NCI-H460 (cell line): ENCODE measurements at places on chromosomes 6 and 20.

DNA sequence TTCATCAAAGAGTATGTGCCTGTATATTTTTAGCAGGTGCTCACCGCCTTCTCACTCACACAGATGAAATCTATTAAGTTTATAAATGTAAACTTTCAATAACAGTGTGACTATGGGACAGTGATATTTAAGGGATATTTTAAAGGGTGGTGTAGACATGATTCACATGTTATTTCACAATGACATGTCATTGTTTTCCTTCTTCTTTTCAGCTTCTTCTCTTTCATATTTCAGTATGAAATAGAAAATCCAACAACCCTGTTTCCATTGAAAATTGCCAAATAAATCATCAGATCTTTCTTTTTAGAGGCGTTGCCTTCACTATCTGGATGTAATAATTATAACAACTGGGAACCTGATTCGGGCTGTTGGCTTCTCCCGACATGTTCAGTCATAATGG is 54.8 kb downstream of the PFDN4 start:
- DNase-seq, result no peak

GRCh38 chr6:100203400-100203799 is 209.4 kb upstream of the MCHR2 start:
- DNase-seq, result peak; percentile 29

DNA sequence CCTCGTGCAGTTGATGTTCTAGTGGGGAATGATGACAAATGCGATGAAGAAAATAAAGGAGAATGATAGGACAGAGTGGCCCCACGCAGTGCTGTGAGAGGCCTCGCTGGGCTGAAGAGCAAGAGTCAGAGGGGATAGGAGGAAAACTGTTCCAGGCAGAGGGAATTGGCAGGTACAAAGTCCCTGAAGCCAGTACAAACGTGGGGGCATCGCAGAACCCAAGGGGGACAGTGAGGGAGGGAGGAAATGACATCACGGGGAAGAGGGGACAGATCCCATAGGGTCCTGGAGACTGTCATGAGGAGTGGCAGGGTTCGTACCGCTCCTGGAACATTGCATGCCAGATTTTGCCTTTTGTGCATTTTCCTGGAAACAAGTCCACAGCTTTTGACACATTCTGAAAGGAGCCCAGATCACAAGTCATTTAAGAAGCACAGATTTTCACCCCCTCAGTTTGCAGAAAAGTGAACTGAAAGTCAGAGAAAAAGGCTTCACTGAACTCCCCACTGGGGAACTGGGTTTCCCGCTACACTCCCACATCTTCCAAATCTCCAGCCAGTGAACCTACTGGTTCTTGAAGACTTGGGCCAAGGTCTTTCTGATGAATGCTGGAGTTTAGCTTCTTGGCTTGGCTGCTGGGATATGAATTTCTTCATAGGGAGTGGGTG is 77.0 kb downstream of the SULF2 start:
- no peak for DNase-seq

DNA sequence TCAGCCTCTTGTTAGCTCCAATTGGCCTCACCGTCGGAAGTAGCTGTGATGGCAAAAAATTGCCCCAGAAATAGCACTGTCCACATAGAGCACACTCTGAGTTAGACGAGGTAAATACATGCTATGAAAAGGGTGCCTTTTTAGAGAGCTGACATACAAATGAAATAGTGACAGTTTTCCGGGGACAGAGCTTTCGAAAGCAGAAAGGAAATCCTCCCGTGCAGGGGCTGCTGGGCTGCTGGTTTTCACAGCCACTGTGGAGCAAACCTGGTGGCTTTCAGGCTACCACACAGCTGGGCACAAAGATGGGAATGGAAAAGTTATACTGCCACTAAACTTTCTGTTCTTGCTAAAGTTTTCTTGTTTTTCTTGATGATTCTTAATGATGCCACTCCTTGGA is 8.3 kb downstream of the SLPI start:
- no peak for DNase-seq

GRCh38 chr6:6091608-6092002 is 84.9 kb upstream of the NRN1 start:
- no peak for DNase-seq

DNA sequence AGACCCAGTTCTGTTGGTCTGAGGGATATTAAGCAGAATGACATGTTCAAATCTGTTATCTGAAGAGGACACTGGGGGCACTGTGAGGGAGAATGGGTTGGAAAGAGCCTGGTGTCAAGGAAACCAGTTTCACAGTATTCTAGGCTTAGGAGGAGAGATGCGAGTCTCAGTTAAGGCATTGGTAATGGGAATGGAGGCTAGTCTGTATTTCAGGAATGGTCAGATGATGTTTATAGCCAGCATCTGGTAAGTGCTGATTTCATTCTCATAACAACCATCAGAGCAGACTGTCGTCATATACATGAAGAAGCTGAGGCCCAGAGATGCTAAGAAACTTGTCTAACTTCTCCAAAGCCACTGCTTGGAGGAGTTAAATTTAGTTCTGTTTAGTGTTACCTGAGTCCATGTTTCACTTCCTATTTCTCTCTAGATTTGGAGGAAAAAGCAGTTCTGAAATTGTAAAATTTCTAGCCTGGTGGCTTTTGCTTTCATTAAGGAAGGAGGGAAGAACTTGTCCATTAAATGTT is 242.0 kb downstream of the ARID1B start:
- no peak for DNase-seq

GRCh38 chr20:23142162-23143050 is 56.3 kb upstream of the CD93 start:
- no peak for DNase-seq

- DNase-seq, result no peak
Measured at GRCh38 chr6:10215326-10216110, 199.4 kb downstream of the TFAP2A start.

DNA sequence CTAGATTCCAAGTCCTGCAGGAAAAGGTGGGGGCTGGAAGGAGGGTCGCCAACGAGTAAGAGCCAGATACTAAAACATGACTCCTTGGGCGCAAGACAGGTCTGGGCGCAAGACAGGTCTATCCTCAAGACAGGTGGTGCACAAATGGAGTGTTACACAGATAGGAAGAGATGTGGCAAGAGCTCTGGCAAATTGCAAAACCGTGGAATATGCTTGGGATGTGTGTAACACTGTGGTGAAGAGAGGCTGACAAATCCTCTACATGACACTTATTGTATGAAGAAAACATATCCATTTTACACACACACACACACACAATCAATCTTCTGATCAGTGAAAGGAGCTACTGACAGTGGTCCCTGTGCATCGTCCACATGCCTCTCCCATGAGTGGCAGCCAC is 77.6 kb downstream of the TBC1D7 start:
- no peak for DNase-seq

GRCh38 chr20:46520976-46521579 is 7.7 kb upstream of the ZNF334 start:
- peak; percentile 35 for DNase-seq

GRCh38 chr6:77217896-77218295 is 245.4 kb downstream of the HTR1B start:
- no peak for DNase-seq

DNA sequence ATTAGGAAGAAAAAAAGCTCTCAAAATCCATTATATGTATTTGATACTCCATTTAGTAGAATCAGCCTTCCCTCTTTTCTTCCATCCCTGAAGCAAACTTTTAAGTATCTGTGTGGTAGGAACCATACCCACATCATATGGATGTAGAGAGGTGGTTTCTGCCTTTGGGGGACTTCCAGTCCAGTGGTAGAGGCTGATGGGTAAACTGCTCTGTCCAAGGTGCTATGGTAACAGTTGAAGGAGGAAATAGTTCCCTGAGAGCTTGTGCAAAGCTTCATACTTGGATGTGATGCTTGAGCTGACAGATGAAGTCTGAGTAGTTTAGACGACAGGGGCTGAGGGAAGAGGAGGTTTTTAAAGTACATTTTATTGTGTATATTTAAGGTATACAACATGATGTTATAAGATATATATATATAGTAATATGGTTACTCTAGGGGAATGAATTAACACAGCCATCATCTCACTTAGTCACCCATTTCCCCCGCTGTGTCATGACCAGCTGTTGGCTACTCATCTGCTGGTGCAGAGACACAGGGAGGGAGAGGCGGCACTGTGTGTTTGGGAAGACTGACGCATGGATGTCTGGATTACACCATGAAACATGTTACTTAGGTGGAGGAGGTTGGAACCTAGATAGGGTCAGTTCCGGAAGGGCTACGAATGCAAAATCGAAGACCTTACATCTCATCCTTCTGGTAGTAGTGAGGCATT is 185.2 kb downstream of the FARS2 start:
- DNase-seq, result no peak

- DNase-seq, result no peak
Measured at GRCh38 chr20:51442602-51443001, 99.9 kb downstream of the NFATC2 start.

DNA sequence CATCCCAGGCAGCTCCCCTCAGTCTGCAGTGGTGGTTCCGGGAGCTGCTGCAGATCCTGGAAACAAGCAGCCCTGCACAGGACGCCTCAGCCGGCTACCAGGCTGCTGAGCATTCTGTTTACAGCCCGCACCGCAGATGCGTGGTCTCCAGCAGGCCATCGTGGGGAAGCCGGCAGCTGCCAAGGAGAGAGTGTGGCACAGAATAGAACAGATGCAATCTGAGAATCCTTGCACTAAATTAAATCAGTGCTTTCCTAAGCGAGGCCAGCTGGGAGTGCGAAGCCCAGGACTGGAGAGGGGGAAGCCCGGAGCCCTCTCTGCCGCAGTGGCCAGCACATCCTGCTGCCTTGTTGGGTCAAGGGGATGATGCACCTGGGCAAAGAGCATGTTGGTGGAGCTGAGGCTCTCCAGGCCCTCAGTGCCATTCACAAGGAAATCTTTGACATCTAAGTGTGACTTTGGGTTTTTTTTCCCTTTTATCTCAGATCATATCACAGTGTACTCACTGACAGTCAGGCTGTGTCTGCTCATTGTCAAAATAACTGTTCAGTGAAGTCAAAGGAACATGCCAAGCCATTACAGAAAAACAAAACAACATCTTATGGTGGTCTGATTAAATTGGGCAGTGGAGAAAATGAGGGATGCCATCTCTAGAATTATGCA is 118.1 kb downstream of the SYNDIG1 start:
- DNase-seq, result no peak

GRCh38 chr20:60238992-60239660 is 280.9 kb downstream of the CDH26 start:
- no peak for DNase-seq

- no peak for DNase-seq
Measured at GRCh38 chr20:11813106-11813890, 104.4 kb upstream of the BTBD3 start.

GRCh38 chr6:84515067-84515466 is 249.3 kb downstream of the TBX18 start:
- DNase-seq, result no peak

DNA sequence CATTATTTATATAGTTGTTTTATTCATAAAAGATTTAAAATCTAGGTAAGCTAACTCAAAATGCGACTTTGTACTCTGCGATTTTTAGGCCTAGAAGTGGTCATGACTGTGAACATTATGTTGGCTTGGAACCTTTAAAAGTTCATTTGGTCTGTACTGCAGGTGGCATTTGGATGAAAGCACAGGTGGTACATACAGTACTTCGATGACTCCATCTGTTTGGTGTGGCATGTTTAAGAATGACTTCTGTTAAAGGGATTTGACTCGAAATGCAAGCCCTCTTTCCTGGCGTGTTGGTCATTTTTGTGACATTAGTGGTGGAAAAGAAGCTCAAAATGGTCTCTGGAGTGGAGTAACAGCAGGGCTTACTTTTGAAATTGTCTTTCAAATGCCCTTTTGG is 118.1 kb downstream of the UST start:
- no peak for DNase-seq

DNA sequence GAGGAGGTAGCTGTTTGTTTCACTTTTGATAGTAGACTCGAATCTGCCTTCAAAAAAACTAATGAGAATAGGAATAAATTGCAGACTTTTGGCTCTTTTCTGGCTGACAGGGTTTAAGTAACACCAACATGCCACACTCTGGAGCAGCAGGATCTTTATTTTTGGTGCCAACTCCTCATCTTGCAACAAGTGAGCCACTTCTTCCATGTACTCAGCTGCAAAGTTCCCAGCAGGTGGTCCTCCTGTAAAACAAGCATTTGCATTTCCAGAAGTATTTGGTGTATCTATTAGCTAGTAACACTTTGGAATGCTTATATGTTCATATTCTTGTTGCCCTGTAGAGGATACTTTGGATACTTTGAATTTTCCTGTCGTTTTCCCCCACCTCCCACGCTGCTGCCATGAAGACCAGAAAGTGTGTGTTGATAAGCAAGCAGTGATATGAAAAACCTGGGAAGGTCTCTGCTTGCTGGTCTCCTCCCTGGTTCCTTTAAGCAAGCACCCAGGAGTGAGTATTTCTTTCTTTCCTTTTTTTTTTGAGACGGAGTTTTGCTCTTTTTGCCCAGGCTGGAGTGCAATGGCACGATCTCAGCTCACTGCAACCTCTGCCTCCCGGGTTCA is 1.0 kb downstream of the ARMH2 start:
- DNase-seq, result no peak

- DNase-seq, result no peak
Measured at GRCh38 chr6:143286251-143286795, 164.2 kb downstream of the ADAT2 start.

DNA sequence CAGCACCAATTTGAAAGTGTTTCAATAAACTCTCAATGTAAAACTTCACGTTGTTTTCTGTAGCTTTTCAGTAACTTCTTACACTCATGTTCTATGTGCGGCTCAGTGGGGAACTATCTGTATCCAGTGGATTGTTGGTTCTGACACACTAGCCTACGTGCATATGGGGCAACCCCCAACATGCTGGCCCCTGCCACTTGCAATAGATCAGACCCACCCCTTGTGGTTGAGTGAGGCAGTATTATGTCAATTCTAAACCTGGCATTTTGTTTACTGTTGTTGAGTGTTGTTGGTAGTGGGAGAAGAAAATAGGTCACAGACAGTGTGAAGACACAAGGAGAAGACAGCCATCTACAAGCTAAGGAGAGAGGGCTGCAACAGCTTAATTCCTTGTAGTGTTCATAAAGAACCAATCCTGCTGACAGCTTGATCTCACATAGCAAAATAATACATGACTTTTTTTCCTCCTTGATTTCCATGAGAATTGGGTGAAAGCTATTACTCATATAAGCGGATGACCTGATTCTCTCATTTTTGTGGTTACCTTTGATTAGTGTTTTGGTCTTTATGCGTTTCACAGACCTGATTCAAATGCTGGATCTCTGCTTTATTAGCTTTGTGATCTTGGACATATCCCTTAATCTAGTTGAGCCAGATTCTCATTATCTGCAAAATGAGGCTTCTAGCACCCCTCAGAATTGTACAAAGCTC is 320.4 kb downstream of the LAMA2 start:
- no peak for DNase-seq

DNA sequence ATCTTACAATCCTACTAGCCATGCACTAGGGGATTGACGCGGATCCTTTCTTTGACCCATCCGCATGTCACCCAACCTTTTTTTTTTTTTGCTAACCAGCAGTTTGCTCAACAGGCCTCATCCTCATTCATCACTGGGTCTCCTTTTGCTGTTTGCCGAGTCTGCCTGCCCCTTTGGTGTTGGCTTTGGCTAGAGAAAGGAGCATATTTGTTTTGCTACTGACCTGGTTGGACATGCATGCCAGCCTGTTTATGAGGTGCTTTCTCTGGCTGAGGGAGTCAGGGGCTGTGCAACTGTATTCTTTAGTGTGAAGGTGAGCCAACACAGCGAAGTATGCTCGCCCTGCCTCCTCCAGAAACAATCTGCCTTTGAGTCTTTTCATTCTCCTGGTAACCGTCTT is 40.2 kb downstream of the E2F3 start:
- no peak for DNase-seq

GRCh38 chr6:120431841-120432240 is 902.4 kb downstream of the TBC1D32 start:
- DNase-seq, result no peak
